ENCODE measurements at places on chromosomes 2 and 18. TPM values are rescaled to one million over a fixed set of nuclear protein-coding genes. Genes with fewer than 3 reads are reported as not detected.

Gene ASB3
- total RNA-seq, result 12.9 TPM

Gene SRBD1
- total RNA-seq, result 9.7 TPM

Gene GDF7
- total RNA-seq, result not detected

Gene CROCC2
- 0.23 TPM for total RNA-seq

DNA sequence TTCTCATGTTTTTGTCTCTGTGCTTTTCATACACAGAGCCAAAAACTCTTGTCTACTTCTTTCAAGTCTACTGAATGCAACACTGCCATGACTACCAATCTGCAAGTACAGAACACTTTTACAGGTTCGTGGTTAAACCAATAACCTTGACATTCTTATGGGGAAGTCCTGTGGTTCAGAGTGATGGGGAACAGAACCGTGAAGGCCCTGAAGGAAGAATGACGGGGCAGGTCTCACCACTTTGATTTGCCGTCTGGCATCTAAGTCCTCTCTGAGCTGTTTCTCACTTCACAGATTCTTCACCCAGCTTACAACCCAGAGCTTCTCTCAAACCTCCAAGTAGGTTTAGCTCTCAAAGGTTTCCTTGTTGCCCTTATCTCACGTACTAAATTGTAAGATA lies 117.5 kb upstream of the SNTG2 start:
- no peak for DNase-seq

- DNase-seq, result no peak
Observed at GRCh38 chr2:224941960-224942359, 100.3 kb downstream of the DOCK10 start.

DNA sequence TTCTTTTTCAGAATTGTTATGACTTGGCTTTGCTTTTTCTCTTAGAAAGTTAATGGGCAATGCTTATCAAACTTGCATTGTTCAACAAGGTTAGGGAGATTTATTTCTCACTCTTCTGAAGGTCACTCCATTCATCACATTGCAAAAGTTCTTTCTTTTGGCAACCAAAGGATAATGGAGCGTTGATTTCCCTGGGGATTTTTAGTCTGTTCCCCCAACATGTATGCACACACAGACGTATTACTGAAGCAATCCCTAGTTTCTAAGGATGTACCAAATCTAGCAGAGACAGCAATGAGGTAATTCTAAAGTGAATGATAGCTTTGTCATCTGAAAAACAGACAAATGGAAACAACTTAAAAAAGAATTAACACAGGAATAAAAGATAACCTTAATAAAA lies 349.1 kb downstream of the NYAP2 start:
- no peak for DNase-seq

DNA sequence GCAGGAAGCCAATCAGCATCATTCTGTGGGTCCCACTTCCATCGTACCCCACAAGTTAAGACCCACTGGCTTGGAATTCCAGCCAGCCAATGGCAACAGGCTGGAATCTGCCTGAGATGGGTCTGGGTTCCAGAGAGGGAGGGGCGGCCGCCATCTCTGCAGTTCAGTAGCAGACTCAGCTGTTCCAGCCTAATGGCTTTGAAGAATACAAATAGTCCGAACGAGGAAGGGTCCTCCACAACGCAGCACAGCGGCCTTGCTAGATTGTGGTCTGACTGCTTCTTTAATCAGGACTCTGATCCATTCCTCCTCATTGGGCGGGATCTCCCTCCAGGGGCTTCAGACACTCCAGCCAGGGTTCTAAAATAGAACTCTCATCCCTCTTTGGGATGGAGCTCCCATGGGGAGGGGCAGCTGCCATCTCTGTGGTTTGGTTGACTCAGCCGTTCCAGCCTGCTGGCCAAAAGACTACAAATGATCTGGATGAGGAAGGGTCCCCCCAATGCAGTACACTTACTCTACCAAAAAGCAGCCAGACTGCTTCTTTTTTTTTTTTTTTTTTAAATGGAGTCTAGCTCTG lies 42.7 kb upstream of the PAIP2B start:
- no peak for DNase-seq

DNA sequence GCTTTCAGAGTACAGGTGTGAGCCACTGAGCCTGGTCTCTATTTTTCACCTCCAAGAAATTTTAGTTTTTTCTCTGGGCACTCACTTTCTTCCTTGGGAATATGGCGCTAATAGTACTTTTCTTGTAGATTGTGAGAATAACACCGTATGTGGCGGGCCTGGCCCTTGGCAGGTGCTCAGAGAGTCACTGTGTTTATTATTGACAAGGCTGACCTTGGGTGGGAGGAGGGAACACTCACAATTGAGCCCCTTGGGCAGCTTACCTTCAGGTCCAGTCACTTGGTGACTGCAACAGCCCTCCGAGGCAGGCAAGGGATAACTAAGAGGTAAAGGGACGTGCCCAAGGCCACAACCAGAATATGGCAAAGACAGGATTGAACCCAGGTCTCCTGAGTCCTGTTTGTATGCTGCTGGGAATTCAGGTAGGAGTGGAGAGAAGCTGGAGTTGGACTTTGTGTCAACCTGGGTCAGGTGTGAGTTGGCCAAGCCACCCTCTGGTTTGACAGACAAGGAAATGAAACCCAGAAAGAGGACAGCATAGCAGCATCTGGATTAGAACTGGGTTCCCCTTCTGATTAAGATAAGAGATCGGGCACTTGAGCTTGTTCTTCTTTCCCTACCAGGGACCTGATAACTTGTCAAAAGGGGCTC lies 2.8 kb upstream of the STK25 start:
- no peak for DNase-seq

Data from Panc1 (cell line).